Activated CD8-positive, alpha-beta memory T cell treated with anti-CD3 and anti-CD28 coated beads, Interleukin-2, amount 50 U/mL, for 48 hours (primary cell): ENCODE measurements at places on chromosomes 4 and X.

DNA sequence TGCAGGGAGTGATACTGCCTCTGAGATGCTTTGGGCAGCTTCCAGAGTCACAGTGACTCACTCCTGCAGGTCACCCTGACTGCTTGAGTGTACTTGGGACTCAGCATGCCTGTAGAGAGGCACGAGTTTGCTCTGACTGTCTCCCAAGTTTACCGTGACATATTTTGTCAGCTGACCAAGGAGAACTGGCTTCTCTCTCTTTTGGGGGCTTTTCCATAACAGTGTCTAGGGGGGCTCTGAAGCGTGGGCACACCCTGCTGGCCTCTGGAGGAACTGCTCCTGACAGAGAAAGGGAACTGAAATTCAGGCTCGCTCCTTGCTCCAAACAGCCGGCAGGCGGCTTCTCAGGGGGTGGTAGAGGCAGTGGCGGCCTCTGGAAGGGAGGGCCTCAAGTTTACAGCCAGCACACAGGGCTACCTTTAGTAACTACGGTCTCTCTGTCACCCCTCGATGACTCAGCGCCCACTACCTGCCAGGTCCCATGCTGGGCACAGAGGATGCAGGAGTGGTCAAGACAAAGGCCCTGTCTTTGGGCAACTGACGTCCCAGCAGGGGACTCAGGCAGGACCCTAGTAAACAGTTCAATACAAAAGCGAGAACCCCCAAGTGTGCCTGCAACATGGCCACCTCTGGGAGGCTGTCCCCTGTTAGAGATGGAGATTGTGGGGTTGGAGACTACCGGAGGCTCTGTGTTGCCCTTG is 17.8 kb downstream of the ZNF185 start:
- DNase-seq, result no peak

GRCh38 chr4:113024388-113024787 is 25.1 kb upstream of the ANK2 start:
- no peak for DNase-seq

DNA sequence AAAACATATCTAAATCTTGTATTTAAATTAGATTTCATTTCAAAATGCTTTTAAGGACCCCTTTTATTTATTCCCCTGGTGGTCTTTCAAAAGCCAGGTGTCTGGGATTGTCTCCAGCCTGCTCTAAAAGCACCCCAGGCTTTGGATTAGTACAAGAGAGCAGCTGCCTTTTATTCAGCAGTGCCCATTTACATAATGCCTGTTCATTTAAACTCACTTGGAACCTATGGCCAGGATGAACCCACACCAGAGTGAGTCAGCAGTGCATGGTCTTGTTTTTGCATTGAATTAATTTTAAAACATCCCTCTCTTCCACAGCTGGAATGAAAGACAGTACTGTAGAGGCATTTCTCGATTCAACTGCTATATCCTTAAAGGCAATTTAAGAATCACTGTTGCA is 64.1 kb upstream of the TENM3 start:
- no peak for DNase-seq

- DNase-seq, result no peak
These were observed 1574.7 kb downstream of the STIM2 start for GRCh38 chr4:28435314-28435713.

DNA sequence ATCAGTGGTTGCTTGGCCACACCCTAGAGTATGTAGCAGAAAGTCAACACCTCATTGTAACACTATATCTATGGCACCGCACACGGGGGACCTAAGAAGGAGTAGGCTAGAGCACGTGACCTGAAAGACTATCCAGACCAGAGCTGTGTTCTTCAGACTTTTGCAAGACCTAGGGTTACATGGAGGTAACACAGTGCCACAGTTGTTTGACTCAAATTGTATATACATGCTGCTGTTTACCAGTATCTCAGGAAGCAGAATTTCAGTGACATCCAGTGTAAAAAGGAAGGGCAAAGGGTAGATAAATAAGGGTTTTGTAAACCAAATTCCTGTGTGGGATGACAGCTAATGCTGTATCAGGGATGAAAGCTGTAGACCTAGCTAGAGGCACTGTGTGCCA is 30.2 kb downstream of the PNMA6A start:
- no peak for DNase-seq

GRCh38 chr4:7650606-7651385 is 216.1 kb upstream of the PSAPL1 start:
- no peak for DNase-seq

DNA sequence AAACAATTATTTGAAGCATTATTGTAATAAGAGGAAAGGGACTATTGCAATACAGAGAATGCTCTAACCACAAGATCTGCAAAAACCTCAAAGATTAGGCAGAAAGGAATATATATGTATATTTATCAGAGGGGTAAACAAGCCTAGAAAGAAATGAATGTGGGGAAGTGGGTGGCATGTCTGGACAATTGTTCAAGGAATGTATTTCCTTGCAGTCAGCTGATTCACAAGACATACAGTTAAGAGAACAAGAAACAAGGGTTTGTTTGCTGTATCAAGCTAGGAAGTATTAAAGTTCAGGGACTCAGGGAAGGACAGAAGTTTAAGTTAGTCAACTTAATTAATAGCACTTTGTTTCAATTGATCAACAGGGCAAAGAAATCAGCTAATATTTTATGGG is 514.7 kb downstream of the CENPC start:
- DNase-seq, result no peak

GRCh38 chr4:78369679-78370078 is 181.9 kb upstream of the ANXA3 start:
- DNase-seq, result no peak

DNA sequence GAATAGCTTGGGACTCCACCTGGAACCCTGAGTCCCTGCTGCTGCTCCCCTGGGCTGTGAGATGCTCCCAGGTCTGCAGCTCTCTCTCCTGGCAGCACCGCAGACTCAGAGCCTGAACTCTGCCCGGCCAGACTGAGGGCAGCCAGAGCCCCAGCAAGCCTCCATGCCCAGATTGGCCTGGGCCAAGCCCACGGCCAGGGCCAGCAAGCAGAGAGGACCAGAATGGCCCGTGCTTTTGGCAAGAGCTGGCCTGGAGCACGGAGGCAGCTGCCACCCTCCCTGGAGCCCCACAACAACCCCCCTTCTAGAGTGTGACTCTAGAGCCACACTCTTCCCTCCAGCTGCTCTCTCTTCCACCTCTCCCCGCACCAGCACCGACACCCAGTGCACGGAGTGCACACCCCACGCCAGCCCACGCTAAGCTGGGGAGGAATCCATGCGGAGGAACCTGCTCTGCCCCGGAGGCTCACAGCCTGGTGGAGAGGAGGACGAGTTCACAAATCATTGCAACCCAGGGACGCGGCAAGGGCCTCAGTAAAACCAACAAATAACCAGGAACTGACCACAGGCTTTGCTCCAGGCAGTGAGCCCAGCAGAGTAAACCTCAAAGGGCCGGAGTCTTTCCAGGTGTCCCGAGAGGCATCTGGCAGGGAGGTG is 110.3 kb downstream of the HMX1 start:
- no peak for DNase-seq
